ENCODE measurements at places on chromosomes 4 and X.

- no peak for DNase-seq
Observed at GRCh38 chrX:63761639-63762038, 23.4 kb downstream of the ARHGEF9 start.

DNA sequence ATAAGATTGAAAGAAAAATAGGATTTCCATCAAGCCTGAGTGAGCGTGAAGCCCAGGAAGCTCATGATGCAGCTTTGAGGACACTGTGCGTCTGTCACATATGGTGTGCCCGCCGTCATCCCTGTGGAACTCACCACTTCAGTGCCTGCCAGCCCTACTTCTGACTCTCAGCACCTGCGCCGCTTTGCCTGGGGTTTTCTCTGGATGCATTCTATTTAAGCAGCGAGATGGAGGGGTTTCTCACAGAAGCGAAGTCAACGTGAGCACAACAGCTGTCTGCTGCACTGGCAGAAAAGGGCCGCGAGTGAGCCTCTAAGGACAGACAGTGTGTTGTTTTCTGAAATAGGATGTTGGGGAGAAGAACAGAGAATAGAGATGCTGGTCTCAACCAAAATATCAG is 6.2 kb upstream of the TMEM128 start:
- no peak for DNase-seq

- no peak for DNase-seq
Observed at GRCh38 chr4:143082701-143083100, 102.0 kb upstream of the USP38 start.

- DNase-seq = no peak
Observed at GRCh38 chr4:5823542-5824211, 69.2 kb downstream of the CRMP1 start.

- no peak for DNase-seq
Observed at GRCh38 chr4:7306021-7306965, 114.0 kb downstream of the SORCS2 start.

DNA sequence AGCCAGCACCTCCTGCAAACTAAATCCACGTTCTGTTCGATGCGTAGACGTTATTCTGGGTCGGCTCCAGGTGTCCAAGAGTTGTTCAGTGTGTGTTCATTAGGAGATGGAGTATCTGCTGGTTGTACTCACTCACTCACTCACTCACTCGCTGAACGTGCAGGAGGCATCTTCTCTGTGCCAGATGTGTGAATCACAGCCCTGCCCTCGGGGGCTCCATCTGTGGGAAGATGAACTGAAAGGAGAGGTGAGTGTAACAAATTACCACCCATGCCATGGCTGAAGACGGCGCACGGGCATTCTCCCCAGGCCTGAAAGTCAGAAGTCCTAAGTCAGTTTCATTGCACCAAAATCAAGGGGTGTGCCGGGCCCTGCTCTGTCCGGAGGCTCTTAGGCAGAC is 16.1 kb downstream of the NSG1 start:
- DNase-seq = no peak

DNA sequence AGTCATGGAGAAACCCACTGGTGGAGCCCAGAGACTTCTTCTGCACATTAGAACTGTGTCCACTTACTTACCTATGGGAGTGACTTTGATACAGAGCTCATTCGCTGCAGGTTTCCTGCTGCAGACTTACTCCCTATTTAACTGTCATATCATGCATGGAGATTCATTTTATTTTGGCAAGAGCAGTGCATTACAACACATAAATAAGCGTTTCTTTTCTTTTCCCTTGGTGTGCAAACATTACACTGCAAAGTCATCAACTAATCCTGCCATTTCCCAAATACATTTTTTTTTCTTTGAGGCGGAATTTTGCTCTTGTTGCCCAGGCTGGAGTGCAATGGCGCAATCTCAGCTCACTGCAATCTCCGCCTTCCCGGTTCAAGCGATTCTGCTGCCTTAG is 230.9 kb upstream of the SFRP2 start:
- no peak for DNase-seq

DNA sequence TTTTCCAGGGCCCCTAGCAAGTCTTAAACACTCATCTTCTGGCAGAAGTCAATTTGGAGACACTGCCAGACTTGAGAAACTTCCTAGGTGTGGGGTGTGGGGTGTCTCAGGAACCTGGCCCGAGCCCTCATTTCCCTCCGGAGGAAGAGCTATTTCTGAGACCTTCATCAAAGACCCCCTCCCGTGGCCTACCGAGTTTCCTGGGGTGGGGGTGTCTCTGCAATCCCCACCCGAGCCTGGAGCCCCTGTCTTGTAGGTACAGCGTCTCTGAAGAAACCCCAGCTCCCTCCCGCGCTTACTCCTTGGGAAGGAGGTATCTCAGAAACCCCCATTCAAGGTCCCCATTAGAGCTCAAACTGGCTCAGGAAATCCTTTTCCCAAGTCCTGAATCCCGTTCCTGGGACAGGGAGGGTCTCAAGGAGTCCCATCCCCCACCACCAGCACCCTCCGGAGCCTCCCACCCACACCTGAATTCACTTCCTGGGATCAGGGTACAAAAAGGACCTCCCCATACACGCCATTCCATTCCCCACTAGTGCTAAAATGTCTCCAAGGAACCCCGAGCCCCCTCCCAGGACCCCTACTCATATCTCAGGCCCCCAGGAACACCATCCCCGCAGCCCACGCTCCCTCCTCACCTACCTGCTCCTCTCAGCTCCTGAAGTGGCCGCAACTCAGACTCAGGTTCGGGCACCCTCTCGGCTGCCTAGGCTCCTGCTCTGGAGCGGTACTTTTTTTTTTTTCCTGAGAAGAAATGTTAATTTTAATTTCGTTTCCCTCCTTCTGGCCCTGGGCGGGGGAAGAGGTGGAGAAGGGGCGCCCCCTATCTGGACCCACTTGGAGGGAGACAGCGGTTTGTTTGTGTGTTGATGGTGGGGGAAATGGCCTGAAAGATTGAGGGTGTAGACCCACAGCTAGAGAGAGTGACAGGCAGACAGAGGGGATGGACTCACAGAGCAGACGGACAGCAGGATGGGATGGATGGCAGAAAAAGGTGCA is 1.1 kb downstream of the SLC38A5 start:
- DNase-seq = peak; percentile 78

DNA sequence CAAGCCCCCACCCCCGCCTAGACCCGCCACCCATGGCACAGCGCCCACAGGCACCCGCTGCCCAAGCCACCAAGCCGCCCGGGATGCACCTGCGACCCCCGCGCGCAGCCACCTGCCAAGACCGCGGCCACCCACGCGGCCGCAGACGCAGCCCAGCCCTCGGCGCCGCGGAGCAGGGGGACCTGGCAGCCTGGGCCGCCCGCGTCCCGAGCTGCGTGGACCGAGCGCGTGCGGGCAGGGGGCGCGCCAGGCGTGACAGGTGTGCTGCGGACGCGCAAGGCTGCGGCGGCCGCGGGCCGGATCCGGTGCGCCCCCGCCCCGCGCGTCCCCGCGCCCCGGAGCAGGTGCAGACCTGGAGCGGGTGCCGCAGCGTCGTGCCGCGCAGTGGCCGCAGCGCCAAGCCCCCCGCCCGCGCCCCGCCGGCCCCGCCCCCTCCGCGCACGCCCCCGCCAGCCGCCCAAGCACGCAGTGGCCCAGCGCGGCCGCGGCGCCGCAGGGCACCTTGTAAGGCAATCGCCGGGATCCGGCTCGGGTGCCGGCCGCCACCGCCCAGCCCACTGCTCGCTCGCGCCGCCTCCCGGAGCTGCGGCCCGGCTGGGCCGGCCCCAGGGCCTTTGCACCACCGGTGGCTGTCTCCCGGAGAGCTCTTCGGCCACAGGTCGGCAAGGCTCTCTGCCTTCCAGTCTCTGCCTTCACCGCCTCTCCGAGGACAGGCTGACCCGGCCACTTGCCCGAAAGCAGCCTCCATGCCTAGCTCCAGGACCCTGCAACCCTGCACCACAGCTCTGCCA is at the start of gene PNCK:
Gene PNCK, minus strand, starts transcription at position 386 of the 791 bp plus-strand sequence. CDS start 737 bp downstream, outside the sequence.
- no peak for DNase-seq

DNA sequence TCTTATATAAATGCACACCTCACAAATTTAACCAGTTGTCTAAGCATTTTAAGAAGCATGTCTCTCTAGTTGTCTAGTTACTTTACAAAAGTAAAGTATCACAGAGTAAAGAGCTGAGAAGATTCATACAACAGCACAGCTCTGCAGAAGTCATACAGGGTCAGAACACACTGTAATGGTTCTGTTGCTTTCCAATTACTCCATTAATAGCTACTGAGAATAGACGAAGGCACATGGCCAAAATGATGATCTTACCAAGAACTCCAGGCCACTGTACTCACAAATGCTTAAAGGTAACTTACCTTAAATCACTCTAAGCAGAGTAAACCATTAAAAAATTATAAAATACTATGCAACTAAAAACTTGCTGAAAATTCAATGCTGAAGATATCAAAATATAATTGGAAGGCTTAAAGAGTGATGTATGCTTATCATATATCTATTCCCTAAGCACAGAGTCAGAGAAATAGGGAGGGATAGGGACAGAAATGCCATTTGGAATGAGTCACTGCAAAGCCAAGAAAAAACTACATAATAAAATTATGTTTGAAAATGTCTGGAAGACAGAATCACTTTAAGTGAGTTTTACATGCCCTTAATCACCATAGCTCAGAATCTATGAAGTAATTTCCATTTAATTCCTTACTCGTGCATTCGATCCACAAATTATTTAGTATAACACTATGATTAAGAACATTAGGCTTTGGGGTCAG is 71.0 kb downstream of the DDX60L start:
- DNase-seq = no peak

GRCh38 chr4:94284889-94285288 is 57.7 kb downstream of the HPGDS start:
- no peak for DNase-seq

DNA sequence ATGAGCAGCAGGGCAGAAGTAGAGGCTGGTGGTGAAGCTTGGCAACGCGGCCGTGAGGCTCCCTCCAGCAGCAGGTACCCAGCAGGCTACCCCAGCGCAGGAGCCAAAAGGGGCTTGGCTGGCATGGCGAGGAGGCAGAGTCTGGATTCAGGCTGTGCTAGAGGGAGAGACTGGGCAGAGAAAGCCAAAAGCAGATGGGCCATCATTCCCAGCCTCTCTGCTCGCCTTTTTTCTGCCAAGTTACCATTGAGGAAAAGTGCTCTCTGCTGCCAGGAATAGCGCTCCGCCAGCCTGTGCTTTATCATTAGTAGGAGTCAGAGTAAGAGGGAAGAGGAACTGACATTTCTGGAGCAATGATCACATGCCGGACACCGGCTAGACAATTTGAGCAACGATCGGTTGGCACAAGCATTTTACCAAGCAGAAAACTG is 28.7 kb upstream of the MAP3K15 start:
- DNase-seq = no peak

- DNase-seq = no peak
Observed at GRCh38 chr4:8319731-8320385, 50.3 kb downstream of the HTRA3 start.

GRCh38 chrX:71652405-71652804 is 14.9 kb upstream of the LOC101059915 start:
- DNase-seq = peak; percentile 42

GRCh38 chr4:125313989-125314667 is 627 bp upstream of the FAT4 start:
- no peak for DNase-seq

DNA sequence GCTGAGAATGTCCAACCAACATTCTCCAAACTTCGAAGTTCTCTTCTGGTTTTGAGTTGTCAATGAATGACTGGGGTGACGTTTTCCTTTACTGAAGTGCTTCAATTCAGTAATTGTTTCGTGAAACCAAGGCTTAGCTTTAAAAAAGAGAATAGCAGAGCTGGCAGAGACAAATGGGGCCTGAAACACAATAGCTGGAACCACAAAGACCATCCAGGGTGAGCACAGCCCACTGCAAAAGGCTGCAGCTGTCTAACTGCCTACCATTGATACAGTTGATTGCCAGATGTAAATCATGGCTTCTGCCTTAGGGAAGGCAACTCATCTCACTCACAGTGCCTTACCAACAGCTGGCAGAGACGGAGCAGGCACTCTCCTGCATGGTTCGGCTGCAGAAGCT is 78.7 kb upstream of the ZNF518B start:
- no peak for DNase-seq

GRCh38 chrX:77433001-77433400 is 14.2 kb upstream of the FGF16 start:
- DNase-seq = no peak

- DNase-seq = no peak
Observed at GRCh38 chrX:136747003-136747986, 33.4 kb downstream of the ARHGEF6 start.

- DNase-seq = no peak
Observed at GRCh38 chr4:150664935-150665334, 83.0 kb downstream of the MAB21L2 start.

DNA sequence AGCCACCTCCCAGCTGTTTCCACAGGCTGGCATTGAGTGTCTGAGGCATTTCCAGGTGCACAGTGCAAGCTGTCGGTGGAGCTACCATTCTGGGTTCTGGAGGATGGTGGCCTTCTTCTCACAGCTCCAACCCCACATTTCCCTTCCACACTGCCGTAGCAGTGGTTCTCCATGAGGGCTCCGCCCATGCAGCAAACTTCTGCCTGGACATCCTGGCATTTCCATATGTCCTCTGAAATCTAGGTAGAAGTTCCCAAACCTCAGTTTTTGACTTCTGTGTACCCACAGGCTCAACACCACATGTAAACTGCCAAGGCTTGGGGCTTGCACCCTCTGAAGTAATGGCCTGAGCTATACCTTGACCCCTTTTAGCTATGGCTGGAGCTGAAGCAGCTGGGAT is 10.3 kb upstream of the FRMPD4 start:
- no peak for DNase-seq

GRCh38 chr4:75781305-75781704 is 56.9 kb downstream of the USO1 start:
- DNase-seq = no peak

GRCh38 chr4:29558789-29559188 is 1161.4 kb upstream of the PCDH7 start:
- DNase-seq = no peak

- DNase-seq = no peak
Observed at GRCh38 chr4:102733084-102733483, 27.7 kb downstream of the MANBA start.

DNA sequence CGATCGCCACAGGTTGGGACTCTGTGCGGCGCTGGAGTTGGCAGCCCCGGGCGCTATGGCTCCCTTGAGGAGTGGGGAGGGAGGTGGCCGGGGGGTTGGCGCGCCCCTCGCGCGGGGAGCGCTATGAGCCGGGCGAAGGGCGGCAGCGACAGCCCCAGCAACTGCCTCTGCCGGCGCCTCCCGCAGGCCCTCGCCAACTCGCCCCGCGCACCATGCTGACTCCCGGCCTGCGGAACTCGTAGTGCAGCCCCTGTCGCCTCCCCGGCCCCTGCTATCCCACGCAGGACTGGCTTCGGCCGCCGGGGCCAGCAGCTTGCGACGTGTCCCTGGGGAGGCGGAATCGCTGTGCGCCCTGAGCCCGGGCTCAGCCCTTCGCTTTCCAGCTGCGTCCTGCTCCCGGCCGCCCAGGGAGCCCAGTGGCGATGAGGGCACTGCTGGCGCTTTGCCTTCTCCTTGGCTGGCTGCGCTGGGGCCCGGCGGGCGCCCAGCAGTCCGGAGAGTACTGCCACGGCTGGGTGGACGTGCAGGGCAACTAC is 415 bp downstream of the SHISA3 start:
- DNase-seq = no peak

DNA sequence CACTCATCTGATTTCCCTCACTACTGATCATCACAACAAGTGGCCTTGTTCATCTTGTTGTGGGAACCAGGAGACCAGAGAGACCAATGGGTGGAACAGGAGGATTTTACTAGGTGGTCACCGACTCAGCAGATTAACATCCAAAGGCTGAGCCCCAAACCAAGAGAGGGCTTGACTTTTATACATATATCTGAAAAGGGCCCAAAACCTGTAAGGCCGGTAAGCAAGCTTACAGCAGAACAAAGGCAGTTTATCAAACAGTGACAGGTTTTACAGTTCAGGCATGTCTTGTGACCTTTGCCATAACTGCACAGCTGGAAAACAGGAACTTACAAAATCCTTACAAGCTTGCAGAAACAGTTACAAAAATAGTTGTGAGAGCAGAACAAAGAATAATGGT is 195.9 kb downstream of the OR13H1 start:
- DNase-seq = peak; percentile 7

Data from K562 (cell line).